NCI-H446 (cell line): ENCODE measurements at places on chromosomes 7 and 10.
A peak's percentile ranks its signal among the peaks of the same experiment; 100 is the strongest.

- DNase-seq = no peak
Measured at GRCh38 chr10:112247791-112248190, 35.4 kb upstream of the TECTB start.

GRCh38 chr10:132065491-132066105 is at the start of gene JAKMIP3:
JAKMIP3 (plus strand) TSS chr10:132065946; CDS start chr10:132104809, 38,863 bp downstream.
- no peak for DNase-seq

DNA sequence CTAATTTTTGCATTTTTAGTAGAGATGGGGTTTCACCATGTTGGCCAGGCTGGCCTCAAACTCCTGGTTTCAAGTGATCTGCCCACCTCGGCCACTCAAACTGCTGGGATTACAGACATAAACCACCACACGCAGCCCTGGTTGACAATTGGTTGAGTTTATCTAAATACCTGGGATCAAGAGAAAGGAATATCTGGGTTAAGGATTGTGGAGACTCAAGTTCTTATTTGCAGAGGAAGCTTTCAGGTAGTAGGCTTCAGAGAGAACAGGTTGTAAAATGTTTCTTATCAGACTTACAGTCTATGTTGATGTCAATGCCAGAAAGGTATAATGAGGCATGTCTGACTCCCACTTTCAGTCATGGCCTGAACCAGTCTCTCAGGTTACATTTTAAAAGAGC is 5.9 kb upstream of the TMEM254 start:
- DNase-seq = no peak

- no peak for DNase-seq
Measured at GRCh38 chr7:121873289-121874194, 581 bp downstream of the PTPRZ1 start.

GRCh38 chr10:9301554-9301953 is 1247.1 kb downstream of the GATA3 start:
- DNase-seq = no peak

DNA sequence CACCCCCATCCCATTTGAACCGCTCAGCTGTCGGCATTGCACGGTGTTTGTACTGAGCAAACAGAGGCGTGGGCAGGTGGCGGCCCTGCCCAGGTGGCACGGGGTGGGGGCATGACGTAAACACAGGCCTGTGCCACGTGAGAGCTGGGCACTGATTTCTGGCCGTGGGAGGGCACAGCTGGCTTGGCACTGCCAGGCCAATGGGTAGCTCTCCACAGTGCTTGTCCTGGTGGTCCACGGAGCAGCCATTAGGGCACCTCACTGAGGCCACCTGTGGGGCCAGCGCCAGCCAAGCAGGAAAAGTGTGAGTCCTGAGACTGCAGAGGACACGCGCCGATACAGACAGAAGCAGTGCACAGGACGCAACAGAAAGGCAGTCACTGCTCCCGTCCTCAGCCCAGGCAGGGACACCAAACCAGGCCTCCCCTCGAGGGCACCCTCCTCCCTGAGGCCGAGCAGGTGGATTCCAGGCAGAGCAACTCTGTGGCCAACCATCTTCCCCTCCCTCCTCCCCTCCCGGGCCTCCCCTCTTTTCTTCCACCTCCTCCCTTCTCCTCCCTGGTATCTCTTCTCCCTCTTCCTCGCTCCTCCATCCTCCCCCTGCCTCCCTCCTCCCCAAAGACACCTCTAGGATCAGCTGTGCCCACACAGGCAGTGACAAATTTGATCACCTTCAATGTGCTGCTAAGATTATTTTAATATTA is 258.7 kb downstream of the ELFN1 start:
- no peak for DNase-seq

DNA sequence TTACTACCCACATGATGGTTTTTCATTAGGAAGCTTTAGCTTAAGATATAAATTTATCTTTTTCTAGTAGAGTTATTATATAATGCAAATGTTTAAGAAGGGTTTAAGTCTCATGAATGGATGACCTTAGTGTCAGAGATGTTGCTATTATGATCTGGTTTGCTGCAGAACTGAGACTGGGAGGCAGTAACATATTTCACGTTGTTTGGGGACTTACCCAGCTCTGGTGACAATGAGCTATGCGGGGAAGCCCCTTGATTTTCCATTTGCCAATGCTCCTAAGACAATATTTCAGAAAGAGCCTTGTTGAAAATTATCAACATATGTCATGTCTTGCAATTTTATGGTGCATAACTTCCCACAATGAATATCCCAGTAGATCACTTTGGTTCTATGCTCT is 754.6 kb downstream of the REEP3 start:
- DNase-seq = no peak

GRCh38 chr10:112783351-112784021 is 166.6 kb upstream of the TCF7L2 start:
- no peak for DNase-seq

GRCh38 chr7:51060536-51060935 is 256.1 kb downstream of the COBL start:
- no peak for DNase-seq

DNA sequence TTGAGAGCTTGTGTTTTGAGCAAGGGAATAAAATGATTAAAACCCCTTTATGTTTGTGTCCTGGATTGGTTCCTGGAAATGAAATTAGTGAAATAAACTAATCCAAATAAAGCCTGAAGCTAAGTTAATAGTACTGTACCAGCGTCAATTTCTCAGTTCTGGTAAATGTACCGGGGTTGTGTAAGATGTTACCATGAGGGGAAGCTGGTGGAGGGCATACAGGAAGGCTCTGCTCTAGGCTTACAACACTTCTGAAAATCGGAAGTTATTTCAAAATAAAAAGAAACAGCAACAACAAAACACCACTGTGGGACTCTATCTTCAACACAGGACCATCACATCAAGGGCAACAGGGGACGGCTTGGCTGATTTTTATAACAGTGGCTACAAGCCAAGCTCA is 257.0 kb downstream of the CREB5 start:
- DNase-seq = no peak

- peak; percentile 62 for DNase-seq
Measured at GRCh38 chr7:130896898-130897514, 163.0 kb upstream of the KLF14 start.

DNA sequence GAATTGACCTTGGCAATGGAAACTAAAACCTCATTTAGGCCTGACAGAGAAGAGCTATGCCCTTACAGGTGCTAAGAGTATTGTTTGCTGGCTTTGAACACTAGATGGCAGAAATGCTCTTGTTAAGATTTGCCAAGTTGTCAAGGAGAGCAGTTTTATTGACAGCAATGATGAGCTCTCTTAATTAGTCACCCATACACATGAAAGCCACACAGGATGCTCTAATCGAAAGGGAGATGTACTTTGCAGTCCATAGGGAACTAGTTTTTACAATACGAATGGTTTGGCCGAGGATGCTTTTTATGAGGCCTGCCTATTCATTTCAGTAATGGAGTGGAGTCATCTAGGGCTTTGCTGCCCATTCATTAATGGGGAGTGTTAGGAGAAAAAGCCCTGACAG is 45.4 kb upstream of the MBL2 start:
- no peak for DNase-seq

- no peak for DNase-seq
Measured at GRCh38 chr10:117662126-117662525, 119.6 kb downstream of the EMX2 start.

DNA sequence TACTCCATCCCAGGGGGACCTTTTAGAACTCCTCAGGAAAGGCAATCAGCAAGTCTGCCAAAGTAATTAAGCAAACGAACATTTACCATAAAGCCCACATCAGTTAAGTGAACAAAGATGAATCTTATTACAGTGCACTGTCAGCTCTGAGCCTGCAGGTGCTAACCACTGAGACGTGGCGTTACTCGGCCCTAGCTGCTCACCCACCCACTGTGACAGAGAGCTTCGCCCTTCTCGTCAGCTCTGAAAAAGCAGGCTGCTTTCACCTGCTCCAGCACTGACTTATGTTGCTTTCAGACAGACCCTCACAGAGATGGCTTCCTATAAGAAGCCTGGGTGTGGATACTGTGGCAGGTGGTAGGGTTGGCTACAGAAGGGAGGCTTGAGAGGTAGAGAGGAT is 57.7 kb upstream of the KCNIP2 start:
- no peak for DNase-seq

DNA sequence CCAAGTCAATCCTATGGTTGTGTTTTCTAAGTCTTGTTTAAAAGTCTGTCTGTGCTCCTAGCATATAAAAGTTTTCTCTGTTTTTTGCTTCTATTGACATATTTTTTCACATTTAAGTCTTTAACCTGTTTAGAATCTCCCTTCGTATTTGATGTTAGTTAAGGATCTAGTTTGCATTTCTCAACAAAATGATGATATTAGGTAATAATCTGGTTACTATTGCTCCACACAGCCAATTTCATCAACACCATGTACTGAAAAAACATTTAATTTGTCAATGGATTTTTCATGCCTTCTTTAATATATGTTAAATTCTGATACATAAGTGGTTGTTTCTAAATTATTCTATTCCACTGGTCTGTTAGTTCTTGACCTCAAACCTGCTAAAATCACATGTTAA is 17.5 kb upstream of the TSGA13 start:
- DNase-seq = no peak

GRCh38 chr10:3924344-3924743 is 139.3 kb upstream of the KLF6 start:
- DNase-seq = no peak

GRCh38 chr7:52917982-52918578 is 117.4 kb upstream of the POM121L12 start:
- DNase-seq = no peak

DNA sequence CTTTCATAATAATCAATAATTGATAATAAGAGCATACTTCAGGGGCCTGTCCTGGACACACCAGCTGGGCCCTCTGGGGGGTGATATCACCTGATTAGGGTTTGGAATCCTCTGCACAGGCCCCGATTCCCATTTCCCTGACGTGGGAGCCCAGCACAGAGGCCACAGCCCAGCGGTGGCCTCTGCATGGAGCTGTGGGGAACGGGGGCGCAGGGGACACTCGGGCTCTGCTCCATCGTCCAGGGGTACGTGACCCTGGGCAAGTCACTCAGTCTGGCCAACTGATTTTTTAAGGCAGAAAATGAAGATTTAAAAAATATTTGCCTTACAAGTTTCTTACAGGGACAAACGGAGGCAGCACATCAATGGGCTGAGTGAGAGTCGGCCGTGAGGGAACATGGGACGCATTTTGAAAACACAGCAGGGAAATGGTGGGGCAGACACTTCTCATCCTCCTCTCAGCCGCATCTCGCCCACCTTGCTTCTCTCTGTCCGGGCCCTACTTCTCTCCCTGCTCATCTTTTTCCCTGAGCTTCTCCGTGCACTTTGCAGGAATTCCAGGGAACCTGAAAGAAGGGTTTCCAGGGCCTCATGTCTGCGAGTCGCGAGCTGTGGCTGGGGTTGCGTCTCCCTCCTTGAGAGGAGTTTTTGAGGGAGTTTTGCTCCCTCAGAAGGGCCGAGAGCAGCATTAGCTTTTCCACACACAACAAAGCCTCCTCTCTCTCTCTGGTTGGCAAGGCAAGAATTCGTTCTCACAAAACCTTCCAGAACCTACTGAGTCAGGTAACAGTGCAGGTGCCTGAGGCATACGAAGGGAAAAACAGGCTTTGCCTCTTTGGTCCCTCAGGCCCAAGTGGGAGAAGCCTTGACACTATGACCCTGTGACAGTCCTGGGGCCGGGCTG is 312.0 kb downstream of the WDR37 start:
- no peak for DNase-seq

DNA sequence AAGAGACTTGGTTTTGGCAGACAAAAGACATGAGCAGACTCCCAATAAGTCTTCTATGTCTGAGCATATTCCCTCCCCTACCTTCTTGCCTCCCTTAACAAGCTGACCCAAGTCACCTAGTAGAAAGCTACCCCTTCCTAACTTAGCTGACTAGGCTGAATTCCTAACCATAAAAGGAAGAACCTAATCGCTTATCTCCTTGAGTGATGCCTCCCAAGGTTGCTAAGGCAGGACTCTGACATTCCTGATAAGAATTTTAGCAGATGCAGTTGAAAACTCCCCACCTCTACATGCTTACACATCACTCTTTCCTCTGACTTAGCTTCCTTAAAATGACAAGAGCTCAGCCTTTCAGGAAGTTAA is 704.7 kb upstream of the MBL2 start:
- no peak for DNase-seq
